ENCODE measurements at places on chromosomes 11 and 22. TPM values are rescaled to one million over a fixed set of nuclear protein-coding genes. Genes with fewer than 3 reads are reported as not detected.

The ARFIP2 gene
- 77.3 TPM for total RNA-seq

The KIRREL3 gene
- 1.00 TPM for total RNA-seq

The OR51B4 gene
- total RNA-seq, result not detected

The GLYATL2 gene
- not detected for total RNA-seq

The NXPE4 gene
- total RNA-seq, result not detected

The GLB1L2 gene
- total RNA-seq, result 5.5 TPM

The NAALADL1 gene
- 4.3 TPM for total RNA-seq

The FDXACB1 gene
- total RNA-seq, result 2.9 TPM

The UPK3A gene
- 0.62 TPM for total RNA-seq

The ACTN3 gene
- 0.57 TPM for total RNA-seq

The SLC29A2 gene
- 31.7 TPM for total RNA-seq

The KCNJ1 gene
- 0.27 TPM for total RNA-seq

The NLRP14 gene
- 0.12 TPM for total RNA-seq

The APOL2 gene
- total RNA-seq, result 30.4 TPM

The GPHA2 gene
- not detected for total RNA-seq

The KRTAP5-1 gene
- total RNA-seq, result not detected

The KCNK4 gene
- not detected for total RNA-seq

The MCHR1 gene
- 6.9 TPM for total RNA-seq

The CCDC89 gene
- 0.19 TPM for total RNA-seq

The DTX4 gene
- total RNA-seq, result 79.2 TPM

The KRTAP5-8 gene
- total RNA-seq, result not detected

The TSGA10IP gene
- total RNA-seq, result not detected

The SLC25A18 gene
- total RNA-seq, result 0.43 TPM

The NNMT gene
- 2.8 TPM for total RNA-seq

The SLC22A8 gene
- 0.85 TPM for total RNA-seq

The PDE3B gene
- 16.6 TPM for total RNA-seq

The AGBL2 gene
- total RNA-seq, result 5.8 TPM

The RFPL2 gene
- total RNA-seq, result 0.43 TPM

The OSBPL5 gene
- 33.1 TPM for total RNA-seq

The CRYBB1 gene
- 4.6 TPM for total RNA-seq

The RIMBP3B gene
- total RNA-seq, result 0.29 TPM

The MS4A4A gene
- not detected for total RNA-seq

The GGT5 gene
- 0.14 TPM for total RNA-seq

The B3GAT1 gene
- total RNA-seq, result 4.8 TPM

The FOLR2 gene
- not detected for total RNA-seq

The PGA3 gene
- 1.3 TPM for total RNA-seq

The OR52N4 gene
- not detected for total RNA-seq

The CRYBB3 gene
- not detected for total RNA-seq

The OR8B2 gene
- total RNA-seq, result not detected

The TEX12 gene
- not detected for total RNA-seq

The BCR gene
- total RNA-seq, result 61.2 TPM

The INS gene
- total RNA-seq, result 1,584 TPM

The TRIM6 gene
- 7.5 TPM for total RNA-seq

The NXPE1 gene
- 0.27 TPM for total RNA-seq

The RAB3IL1 gene
- 2.1 TPM for total RNA-seq

The FAM118A gene
- total RNA-seq, result 89.7 TPM

The MS4A6A gene
- 4.2 TPM for total RNA-seq

The MS4A7 gene
- total RNA-seq, result not detected

The FIBP gene
- total RNA-seq, result 74.7 TPM

The MPST gene
- total RNA-seq, result 71.3 TPM

The NXPE2 gene
- total RNA-seq, result not detected

The KRTAP5-11 gene
- not detected for total RNA-seq

The RFPL3 gene
- 0.24 TPM for total RNA-seq

Measured in type B pancreatic cell (in vitro differentiated cells).